ENCODE measurements at places on chromosomes 6 and 20.

DNA sequence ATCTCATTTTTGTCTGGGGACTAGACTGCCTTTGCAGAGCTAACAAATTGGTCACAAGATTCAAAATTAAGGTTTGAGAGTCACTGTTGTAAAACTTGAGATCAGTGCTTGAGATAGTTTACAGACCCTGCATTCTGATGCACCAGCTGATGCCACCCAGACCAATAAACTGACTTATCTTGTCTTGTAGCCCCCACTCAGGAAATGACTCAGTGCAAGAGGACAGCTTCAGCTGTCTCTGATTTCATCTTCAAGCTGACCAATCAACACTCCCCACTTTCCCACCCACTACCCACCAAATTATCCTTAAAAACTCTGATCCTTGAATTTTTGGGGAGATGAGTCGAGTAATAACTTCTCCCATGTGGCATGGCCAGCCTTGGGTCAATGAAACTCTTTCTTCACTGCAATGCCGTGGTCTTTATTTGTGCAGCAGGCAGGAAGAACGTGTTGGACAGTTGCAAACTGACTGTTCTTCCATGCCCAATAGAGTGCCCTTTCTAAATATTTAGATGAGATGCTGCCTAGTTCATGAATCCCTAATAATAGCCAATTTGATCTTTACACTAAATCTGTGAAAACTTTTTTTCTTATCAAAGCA is 48.3 kb upstream of the PROKR2 start:
- DNase-seq = no peak

GRCh38 chr6:56214041-56214702 is 33.2 kb downstream of the COL21A1 start:
- DNase-seq = no peak

DNA sequence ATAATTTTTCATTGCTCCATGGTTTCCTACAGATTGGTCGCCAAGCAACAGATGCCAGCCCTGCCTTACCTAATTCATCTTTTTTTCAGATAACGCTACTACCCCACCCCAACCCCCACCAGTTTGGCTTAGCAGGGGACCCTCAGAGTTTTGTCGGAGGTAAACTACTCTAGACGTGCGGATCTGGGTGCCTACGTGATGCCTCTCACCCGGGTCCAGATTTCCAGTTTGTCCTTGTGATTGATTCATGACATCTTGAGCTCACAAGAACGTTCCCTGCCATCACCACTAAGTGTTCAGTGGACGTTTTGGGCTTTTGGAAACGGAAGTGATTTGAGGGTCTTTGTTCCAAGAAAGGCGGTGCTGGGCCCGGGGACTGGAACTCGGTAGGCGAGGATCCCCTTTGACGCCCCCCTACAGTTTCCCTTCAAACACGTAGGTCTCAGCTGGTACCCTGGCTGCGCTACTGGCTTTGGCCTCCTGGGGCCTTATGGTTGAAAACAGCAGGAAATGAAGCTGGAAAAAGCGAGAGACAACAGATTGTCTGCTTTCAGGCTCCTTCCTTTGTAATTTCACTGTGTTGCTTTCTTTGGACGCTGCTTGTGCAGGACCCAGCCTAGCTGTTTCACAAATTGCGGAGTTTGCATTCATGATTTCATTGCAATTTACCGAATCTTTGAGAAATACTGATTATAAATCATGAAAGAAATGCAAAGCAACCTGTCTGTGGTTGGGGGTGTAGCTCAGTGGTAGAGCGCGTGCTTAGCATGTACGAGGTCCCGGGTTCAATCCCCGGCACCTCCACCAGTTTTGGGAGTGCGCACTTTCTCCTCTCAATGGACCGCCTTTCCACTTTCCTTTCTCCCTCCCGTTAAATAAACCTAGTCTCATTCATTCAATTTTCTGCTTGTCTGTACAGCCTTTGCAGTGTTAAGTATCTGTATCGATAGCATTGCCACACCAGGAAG is 81.0 kb downstream of the GPX5 start:
- DNase-seq = peak; percentile 81

DNA sequence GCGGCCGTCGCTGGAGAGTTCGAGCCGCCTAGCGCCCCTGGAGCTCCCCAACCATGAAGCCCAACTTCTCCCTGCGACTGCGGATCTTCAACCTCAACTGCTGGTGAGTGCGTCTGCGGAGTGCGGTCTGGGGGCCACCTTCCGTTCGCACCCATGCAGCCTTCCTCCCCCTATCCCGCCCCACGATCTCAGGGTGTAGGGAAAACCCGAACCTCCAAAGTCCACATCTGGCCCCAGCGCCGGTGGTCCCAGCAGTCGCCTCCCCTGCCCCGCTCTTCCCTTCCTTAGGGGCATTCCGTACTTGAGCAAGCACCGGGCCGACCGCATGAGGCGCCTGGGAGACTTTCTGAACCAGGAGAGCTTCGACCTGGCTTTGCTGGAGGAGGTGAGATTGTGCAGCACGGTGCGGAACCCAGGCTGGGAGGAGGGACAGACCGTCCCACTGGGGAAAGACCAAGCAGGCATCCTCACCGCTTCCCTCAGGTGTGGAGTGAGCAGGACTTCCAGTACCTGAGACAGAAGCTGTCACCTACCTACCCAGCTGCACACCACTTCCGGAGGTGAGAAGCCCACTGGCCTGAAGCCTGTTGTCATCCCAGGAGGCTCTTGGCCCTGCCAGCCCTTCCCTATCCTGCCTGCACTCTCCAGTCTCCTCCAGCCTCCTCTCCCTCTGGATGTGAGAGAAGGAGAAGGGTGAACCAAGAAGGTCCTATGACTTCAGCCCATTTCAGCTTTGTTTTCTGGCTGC is 719 bp downstream of the SMPD2 start:
- peak; percentile 13 for DNase-seq

DNA sequence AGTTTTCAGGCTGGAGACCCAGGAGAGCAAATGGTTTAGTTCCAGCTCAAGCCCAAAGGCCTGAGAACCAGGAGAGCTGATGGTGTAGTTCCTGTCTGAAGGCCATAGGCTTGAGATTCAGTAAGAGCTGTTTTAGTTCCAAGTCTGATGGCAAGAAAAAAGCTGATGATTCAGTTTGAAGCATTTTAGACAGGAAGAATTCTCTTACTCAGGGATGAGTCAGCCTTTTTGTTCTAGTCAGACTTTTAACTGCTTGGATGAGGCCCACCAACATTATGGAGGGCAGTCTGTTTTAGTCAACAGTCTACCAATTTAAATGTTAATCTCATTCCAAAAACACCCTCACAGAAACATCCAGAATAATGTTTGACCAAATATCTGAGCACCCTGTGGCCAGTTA is 2.5 kb downstream of the ZSCAN26 start:
- no peak for DNase-seq

DNA sequence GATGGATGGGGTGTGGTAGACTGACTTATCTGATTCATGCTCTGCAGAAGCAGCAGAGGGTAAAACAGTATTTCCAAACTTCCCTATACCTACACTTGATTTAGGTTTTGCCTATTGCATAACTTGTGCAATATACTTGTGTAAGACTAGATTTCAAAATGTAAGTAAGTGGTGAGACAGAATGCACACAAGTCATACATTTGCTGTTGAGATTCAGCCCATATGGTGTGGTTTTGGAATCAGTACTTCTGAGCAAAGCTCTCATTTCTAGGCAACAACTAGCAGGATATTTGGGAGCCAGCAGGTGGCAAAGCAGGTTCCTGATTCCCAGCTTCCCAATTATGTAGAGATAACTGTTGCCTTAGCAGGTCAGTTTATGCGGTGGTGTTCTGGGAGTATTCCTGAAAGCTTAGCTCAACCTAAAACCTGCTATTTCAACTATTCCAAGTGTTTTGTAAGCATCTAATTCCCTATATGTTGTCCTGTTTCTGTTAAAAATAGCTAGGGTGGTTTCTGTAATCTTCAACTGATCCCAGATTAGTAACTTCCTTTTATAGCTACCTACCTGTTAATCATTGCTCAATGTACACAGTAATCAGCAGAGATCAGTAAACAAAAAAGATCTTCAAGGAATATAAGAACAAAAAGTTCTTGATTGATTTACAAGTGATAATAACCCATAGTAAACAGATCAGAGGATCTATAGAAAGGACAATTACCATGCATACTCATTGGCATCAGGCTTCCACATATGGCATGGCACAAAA is 8.5 kb upstream of the FABP7 start:
- no peak for DNase-seq

DNA sequence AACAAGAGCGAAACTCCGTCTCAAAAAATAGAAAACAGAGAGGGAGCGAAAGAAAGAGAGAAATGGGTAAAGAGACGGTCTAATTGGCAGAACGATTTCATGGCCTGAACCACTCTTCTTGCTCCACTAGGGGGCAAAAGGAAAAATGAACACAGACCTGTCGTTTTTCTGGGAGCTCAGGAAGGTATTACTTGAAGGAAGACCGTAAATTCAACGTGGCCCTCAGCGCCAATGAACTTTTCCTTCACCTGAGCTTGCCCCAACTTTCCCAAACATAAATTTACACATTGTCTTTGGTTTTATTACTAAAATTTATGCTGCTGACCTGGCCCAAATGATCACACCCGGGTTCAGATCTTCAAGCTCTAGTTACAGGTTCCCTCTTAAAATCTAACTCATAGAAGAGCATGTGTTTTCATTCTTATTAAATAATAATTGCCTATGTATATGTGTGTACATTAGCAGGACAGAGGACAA is 67.3 kb downstream of the ATP9A start:
- DNase-seq = no peak

- no peak for DNase-seq
Observed at GRCh38 chr6:84779380-84779779, 15.0 kb upstream of the TBX18 start.
